Naive B cell (primary cell): ENCODE measurements at places on chromosomes 3 and 15.

DNA sequence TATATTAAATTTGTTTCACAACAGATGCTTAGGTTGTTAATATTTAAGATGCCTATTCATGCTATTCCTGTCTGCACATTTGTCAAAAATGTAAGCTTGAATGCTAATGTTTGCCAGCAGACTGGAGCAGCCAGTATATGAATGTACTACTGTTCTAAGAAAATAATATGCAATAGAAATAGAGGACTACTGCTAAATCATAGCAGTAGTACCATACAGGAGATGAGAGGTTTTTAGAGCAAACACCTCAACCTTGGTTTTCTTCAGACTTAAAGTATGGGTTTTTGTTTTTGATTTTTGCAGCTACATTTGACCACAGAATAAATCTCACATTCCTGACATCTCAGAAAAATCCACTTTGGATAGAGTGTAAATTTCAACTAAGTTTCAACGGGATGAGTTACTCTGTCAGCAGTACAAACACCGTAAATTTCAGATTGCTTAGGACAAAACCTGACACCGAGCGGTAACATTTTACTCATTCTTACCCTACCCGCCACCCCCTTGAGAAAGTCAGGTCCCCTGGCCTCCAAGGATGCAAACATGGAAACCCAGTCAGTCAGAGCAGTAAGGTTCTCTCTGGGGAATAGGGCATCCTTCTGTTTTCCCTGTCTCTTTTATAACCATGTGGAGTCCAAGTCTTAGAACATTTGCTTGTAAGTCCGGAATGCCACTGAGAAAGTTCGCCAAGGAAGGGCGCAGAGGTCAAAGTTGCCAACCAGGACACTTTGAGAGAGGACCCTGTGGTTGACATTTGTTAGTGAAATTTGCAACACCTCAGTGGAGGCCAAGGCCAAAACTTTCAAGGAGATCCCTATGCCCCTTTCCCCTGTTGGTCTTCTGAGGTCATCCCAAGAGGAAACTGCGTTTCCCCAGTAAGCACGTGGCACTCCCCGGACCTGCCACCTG lies 17.9 kb upstream of the SATB1 start:
- no peak for DNase-seq

DNA sequence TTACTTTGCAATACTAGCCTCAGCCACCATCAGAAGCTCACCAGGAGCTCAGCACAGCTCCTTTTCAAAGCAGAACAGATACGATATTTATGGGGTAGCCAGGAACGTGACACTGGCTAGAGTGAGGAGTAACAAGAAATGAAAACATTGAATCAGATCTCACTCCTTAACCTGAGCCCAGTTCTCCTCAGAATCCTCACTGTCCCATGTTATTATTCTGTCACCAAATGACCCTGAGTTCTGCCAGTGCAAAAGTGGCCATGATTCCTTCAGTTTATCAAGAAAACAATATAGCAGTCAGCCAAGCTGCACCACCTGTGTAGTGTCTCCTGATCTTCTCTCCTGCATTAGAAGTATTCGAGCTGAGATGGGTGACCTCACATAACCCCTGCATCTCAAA lies 956.7 kb downstream of the TUSC7 start:
- DNase-seq = no peak

GRCh38 chr15:84891339-84891738 lies 6.9 kb downstream of the SLC28A1 start:
- no peak for DNase-seq

DNA sequence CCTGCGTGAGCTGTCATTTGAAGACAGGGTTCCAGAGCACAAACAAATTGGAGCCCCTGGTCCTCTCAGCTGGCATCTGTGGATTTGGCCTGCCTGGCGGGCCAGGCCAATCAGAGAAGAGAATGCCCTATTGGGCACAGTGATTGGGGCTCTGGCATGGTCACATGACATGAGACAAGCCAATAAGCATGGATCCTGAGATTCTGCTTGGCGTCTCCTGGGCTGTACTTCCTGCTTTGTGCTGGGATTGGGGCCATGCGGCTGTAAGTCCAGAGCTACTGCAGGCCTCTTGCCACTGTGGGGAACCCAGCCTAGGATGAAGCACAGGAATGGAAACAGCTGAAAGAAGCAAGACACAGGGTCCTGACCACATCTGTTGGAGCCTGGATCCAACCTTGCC lies 121.4 kb downstream of the FBLN2 start:
- no peak for DNase-seq

- peak; percentile 61 for DNase-seq
These were observed 519 bp downstream of the LYSMD2 start for GRCh38 chr15:51736751-51737521.
